ENCODE measurements at places on chromosomes 4 and X. TPM values are rescaled to one million over a fixed set of nuclear protein-coding genes. Genes with fewer than 3 reads are reported as not detected.

The TRIM75 gene
- total RNA-seq, result not detected

The SPIN2A gene
- 3.4 TPM for total RNA-seq

The CT55 gene
- not detected for total RNA-seq

The SCD5 gene
- total RNA-seq, result 68.0 TPM

The SSX4B gene
- total RNA-seq, result not detected

The ARHGAP4 gene
- total RNA-seq, result 6.8 TPM

The SLITRK4 gene
- total RNA-seq, result 0.61 TPM

The IL3RA gene
- 0.16 TPM for total RNA-seq

The YIPF7 gene
- not detected for total RNA-seq

The TEX13D gene
- not detected for total RNA-seq

The NOX1 gene
- not detected for total RNA-seq

The EMCN gene
- total RNA-seq, result 0.49 TPM

The GPC4 gene
- total RNA-seq, result 0.73 TPM

The IDH3G gene
- 69.9 TPM for total RNA-seq

The IGFBP7 gene
- total RNA-seq, result 293 TPM

The CSN1S1 gene
- not detected for total RNA-seq

The CCSER1 gene
- total RNA-seq, result 0.24 TPM

The NRK gene
- 2.4 TPM for total RNA-seq

The OTC gene
- total RNA-seq, result not detected

The GAGE12H gene
- not detected for total RNA-seq

The DCLK2 gene
- total RNA-seq, result 10.9 TPM

The IRS4 gene
- total RNA-seq, result not detected

The FTHL17 gene
- not detected for total RNA-seq

The DMRTC1 gene
- not detected for total RNA-seq

The DMRTC1B gene
- total RNA-seq, result not detected

Data from hair follicle dermal papilla cell (primary cell).